ENCODE measurements at places on chromosomes 11 and 22.

DNA sequence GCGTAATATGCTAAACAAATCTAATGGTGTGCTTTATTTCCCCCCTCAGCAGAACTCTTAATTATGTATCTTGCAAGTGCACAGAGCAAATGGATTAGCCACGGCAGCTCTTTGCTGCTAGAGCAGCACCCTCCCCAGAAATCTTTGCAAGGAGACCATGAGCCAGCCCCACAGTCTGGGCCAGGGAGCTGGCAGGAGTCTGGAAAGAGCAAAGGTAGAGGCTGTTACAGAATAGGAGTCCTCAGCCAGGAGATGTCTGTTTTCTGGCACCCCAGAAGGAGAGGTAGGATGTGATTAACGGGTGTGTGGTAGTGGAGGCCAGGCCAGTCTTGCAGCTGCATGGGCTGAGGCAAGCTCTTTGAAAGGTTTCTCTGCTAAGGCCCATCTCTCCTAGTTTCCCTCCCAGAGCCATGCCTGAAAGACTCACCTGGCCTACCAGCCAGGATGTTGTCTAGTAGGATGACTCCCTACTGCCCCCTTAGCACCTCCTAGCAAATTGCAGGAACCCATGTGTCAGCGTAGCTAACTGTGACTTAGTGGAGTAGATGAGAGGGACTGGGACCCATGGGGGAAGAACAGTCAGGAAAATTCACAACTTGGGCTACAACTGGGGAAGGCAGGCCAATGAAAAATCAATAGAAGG lies 557.2 kb downstream of the BUD13 start:
- DNase-seq: no peak

GRCh38 chr11:47148270-47148669 lies 28.4 kb downstream of the ARFGAP2 start:
- DNase-seq: no peak

GRCh38 chr11:32899438-32899837 lies 6.8 kb downstream of the QSER1 start:
- DNase-seq: no peak

- DNase-seq: no peak
Measured at GRCh38 chr22:31715147-31715778, 34.7 kb downstream of the PRR14L start.

GRCh38 chr11:44313761-44314489 lies 4.0 kb upstream of the ALX4 start:
- DNase-seq: peak; percentile 40

DNA sequence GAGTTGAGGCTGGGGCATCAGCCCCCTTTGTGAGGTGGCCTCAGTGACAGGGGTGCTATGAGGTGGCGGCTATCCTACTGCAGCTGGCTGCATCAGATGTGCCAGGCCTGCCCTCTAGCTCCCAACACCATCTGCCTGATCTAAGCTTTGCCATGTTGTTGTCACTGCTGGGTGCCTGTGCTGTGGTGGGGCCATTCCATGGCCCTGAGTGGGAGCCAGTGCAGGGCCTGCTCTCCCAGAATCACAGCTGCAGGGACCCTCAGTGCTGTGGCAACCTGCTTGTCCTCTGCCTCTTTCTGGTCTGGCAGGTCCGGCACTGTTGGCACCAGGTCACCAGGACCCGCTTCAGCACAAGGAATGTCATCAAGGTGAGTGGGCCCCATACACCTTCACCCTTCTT lies 1.8 kb upstream of the SNU13 start:
- DNase-seq: no peak

GRCh38 chr11:12159351-12160099 lies 49.1 kb downstream of the MICAL2 start:
- no peak for DNase-seq

DNA sequence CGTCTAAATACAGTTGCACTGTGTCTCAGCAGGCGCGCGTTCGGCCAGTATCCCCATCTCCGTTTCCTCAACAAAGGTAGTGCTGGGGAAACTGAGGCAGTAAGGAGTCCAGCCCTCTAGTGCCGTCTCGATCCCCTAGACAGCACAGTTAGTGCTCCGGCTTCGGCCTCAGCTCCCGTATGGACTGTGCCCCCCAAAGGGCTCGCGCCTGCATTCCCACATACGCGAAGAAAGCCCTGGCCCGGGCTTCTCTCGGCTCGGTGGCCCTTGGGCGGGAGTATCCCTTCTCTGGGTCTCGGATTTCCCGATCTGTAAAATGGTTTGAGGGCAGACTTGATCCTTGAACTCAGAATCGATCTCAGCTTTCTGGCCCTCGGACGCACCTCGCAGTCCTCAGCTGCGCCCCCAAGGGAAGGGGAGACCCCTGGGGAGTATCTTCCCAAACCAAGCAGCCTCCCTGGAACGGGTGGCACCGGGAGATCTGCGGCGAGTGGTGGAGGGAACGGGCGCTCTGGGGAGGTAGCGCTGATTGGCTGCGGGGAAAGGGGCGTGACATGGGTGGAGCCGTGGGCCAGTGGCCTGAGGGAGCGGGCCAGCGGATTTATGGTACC lies 759 bp upstream of the PEX16 start:
- DNase-seq: peak; percentile 74

DNA sequence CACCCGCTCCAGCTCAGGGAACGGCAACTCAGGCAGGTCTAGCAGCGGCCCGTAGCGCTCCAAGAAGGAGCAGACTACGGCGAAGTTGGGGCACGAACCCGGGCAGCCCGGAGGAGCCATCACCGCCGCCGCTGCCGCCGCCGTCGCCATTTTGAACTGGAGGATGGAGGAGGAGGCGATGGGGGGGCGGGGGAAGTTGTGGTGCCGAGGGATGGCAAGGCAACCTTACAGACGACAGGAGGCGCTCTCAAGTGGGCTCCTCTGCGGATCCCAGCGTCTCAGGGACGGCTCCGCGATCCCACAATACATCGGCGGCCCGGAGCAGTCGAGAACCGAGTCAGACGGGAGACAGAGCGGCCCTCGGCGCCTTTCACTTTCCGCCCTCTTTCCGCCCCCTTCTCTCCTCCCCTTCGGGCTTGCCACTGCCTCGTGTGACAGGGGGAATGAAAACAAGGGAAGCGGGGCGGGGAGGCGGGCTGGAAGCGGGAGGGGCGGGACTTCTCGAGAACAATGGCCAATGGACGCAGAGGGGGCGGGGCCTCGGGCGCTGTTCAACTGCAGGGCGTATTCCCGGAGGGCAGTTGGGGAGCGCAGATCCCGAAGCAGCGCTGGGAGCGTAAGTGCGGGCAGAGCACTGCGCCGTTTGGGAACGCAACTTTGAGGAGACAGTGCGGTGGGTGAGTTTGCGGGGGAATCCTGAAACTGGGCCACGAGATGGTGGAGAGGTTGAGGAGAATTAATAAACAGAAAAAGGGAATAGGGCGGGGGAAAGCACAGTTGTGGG lies at the start of the genes AAMDC and RSF1:
Gene AAMDC, plus strand, starts transcription at position 580 of the 784 bp plus-strand sequence. CDS start 21,353 bp downstream, outside the sequence.
Gene RSF1, minus strand, starts transcription at position 158 of the 784 bp plus-strand sequence. Its CDS starts 8 bp downstream, at position 150.
- DNase-seq: peak; percentile 99

- DNase-seq: no peak
Measured at GRCh38 chr11:69002110-69002569, 10.9 kb downstream of the MRGPRF start.

DNA sequence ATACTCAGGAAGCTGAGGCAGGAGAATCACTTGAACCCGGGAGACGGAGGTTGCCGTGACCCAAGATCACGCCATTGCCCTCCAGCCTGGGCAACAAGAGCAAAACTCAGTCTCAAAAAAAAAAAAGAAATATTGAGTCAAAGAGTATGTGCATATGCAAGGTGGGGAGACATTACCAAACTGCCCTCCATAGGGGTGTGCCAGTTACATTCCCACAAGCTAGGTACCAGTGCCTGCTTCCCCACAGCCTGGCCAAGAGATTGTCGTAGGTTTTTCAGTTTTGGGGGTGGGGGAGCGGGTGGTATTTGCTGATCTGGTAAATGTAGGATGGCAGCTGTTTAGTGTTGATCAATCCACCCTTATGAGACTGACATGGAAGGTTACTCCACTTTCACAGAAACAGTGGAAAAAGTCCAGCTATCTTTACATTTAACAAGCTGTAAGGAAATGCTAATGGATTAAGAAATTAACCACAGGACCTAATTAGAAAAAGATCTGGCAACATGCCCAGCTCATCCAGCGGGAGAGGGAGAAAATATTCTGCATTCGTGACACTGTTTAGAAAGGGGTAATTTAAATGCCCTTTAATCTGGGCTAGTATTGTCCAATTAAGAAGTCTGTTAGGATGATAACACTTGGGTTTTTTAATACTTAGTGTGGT lies 89.4 kb downstream of the PACS1 start:
- DNase-seq: no peak

DNA sequence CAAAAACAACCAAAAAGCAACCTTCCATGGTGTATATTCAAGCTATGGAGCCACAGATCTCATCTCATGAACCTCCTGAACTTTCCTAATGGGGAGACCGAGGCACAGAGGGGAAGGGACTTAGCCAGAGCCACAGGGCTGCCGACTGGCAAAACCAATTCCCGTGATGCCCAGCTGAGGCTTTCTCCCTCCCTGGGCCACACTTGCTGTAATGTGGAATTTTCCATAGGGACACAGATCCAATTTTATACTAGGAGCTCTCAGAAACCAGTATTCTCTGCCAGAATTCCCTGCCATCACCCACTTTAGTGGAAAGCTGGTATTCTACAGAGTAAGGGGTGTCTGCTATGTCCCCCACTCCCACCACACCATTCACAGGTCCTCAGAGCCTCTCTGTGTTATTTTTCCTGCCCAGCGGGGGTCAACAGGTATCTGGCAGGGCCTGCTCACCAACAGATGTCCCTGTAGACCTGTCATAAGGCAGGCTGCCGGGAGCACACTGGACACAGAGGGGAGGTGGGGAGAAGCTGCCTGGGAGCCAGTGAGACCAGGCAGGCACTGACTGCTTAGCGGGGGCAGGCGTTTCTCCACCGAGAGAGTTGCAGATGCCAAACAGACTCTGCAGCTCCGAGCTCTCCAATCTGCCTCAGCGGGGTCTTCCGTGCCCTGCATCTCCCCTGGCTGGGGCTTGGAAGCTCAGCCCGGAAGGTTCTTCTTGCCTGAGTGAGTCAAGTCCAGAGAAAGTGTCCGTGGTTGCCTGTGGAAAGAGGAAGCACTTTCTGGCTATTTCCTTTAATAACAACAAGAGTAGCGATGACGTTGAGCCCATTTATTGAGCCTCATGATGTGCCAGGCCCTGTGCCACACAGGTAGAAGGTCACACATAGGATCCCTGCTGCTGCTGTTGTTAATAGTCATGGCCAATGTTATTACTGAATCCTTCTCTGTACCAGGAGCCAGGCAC lies 26.3 kb downstream of the RPS6KA4 start:
- no peak for DNase-seq

GRCh38 chr22:29989446-29989845 lies 90.8 kb upstream of the HORMAD2 start:
- no peak for DNase-seq

- DNase-seq: no peak
Measured at GRCh38 chr11:66116576-66117361, 46.7 kb downstream of the PACS1 start.

- DNase-seq: no peak
Measured at GRCh38 chr11:95611827-95612226, 177.8 kb downstream of the FAM76B start.

DNA sequence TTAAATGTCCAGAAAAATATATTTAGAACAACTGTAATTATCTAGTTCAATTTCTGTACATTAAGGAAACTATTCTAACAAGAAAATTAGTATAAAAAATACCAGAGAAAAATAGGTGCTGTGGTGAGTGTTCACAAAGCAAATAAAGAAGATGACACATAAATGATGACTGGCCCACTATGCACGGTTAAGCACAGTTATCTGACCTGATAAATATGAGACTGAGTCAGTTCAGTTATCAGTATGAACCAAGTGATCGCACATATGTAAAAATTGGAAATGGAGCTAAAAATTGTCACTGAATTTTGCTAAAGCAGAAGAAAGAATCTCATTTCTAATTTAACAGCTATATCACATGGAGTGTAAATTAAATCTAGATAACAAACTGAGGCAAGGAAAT lies 18.8 kb upstream of the MAML2 start:
- DNase-seq: no peak

- no peak for DNase-seq
Measured at GRCh38 chr11:14673421-14673820, 29.8 kb downstream of the PDE3B start.

GRCh38 chr11:83195143-83195466 lies 1.6 kb downstream of the ANKRD42 start:
- DNase-seq: no peak

DNA sequence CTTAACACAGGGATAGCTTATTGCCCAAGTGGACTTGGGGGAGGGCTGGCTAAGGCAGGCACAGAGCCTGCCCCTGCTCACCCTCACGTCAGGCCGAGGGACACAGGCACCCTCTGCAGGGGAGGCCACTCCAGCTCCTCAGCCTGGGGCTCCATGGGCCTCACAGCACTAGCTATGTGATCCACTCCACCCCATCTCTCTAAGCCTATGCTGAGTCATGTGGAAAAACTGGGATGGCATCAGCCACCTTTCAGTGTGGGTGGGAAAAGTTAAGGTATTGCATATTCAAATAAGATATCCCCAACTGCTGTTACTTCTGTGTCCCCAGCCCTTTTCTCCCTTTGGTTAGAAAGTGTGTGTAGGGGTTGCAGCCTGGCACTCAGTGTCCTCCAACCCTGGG lies 22.3 kb downstream of the RANGAP1 start:
- no peak for DNase-seq

DNA sequence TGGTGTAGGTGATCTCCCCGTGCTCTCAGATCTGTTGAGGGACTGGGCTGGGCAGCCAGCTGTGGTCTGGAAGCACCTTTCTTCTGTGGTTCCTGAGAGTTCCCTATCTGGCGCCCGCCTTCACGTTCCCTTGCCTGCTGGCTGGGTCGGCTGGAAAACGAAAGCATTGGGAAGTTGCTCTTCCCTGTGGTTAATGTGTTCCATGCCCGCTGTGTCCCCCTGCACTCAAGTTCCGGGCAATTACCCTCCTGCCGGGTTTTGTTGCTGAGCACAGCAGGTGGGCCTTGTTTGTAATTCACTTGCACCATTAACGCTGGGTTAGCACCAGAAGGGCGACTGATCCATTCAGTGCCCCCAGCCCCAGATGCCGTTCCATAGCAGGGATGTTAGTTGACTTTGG lies 134.1 kb downstream of the GRIK4 start:
- peak; percentile 15 for DNase-seq

- DNase-seq: peak; percentile 69
Measured at GRCh38 chr22:28441720-28442263, 237.8 kb downstream of the TTC28 start.

DNA sequence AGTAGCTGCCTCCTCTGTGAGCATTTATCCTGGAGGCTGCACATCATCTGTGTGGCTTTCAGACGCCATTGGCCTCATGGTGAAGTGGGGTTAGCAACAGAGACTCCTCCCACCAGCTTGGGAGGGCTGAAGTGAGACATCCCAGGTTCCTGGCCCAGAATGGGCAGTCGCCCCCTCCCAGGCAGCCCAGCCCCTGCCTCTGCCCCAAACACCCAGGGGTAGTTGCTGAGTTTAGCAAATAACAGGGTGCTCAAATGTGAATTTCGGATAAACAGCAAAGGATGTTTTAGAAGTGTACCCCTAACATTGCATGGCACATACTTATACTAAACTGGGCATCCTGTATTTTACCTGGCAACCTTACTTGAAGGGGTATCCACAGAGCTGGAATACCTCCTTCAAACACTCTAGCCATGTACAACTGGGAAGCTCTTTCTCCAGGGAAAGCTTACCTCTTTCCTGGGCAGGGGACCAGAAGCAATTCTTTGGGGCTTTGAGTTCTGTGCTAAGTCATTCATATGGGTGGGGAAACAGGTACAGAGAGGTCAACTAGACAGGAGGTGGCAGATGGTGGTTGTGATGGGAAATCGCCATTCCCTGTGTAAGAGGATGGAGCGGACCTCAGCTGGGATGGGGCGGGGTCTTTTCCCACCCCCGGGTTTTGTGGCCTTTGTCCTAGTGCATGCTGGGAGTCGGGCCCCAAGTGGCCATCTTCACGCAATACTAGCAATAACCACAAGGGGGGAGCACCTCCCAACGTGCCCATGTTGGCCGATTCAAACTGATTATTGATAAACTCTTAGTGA lies 19.3 kb downstream of the MTFP1 start:
- peak; percentile 77 for DNase-seq

GRCh38 chr22:45880716-45881523 lies 96.0 kb downstream of the WNT7B start:
- no peak for DNase-seq
